ENCODE measurements at places on chromosomes 16 and 17. TPM values are rescaled to one million over a fixed set of nuclear protein-coding genes. Genes with fewer than 3 reads are reported as not detected.

DNA sequence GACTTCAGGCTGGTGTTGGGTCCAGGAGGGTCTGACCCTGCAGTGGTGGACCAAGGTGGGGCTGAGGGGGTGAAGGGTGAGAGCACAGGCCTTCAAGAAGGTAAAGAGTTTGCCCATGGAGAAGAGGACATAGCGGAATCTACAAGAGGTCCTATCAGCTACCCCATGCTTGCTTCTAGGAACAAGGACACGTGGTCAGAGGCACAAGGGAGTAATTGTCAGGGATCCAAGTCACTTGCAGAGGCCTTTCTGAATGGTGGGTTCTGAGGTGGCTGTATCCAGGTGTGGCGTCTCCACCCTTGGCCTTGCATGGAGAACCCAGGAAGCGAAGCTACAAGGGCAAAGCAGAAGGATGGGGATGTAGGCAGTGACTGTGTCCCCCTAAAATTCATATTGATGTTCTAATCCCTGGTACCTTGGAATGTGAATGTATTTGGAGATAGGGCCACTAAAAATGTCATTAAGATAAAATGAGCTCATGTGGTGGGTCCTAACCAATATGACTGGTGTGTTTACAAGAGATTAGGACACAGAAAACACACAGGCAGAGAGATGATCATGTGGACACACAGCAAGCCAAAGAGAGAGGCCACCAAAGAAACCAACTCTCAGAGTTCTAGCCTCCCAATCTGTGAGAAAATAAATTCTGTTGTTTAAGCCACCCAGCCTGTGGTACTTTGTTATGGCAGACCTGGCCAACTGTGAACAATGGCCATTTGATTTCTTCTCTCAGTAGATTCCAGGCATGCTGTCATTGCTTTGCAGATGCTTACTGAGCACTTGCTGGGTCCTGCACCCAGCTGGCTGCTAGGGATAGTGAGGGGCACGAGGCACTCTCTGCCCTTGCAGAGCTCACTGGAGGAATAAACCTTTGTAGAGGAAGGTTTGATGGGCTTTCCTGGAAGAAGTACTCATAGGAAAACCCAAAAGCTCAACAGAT is 75.8 kb downstream of the UTP18 start:
- H3K4me3 ChIP-seq: no peak overlapping the region
- H3K27ac ChIP-seq: no peak overlapping the region

DNA sequence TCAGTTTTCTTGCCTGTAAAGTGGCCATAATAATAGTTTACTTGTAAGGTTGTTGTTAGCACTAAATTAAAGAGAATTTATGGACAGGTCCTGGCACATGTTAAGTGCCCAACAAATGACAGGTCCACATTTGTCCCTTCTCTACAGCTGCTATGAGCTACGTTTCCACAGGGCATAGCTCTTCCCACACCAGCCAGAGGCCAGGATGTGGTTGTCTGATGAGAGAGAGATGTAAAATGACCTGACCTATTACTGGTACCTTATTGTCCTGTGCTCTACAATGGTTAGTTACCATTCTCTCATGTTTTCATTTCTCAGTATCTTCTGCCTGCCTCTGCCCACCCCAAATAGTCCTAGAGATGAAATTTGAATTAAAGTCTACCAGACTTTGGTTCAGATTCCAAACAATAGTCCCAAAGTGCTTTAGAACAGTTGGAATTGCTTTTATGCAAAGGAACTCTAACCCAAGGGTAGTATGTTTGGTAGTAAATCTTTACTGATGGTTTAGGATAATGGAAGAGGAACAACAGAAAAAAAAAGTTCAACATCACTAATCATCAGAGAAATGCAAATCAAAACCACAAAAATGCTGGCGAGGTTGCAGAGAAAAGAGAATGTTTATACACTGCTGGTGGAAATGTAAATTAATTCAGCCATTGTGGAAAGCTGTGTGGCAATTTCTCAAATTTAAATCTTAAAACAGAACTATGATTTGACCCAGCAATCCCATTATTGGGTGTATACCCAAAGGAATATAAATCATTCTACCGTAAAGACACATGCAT is 57.1 kb upstream of the ANKFN1 start:
- no peak for DNase-seq
- H3K27ac ChIP-seq: no peak overlapping the region
- H3K27me3 ChIP-seq: peaks cover 3% of the 10 kb centered on the region
- no peaks in the 10 kb centered on the region for H3K36me3 ChIP-seq
- H3K4me3 ChIP-seq: no peak overlapping the region

CSH1 gene
- total RNA-seq: not detected

DNA sequence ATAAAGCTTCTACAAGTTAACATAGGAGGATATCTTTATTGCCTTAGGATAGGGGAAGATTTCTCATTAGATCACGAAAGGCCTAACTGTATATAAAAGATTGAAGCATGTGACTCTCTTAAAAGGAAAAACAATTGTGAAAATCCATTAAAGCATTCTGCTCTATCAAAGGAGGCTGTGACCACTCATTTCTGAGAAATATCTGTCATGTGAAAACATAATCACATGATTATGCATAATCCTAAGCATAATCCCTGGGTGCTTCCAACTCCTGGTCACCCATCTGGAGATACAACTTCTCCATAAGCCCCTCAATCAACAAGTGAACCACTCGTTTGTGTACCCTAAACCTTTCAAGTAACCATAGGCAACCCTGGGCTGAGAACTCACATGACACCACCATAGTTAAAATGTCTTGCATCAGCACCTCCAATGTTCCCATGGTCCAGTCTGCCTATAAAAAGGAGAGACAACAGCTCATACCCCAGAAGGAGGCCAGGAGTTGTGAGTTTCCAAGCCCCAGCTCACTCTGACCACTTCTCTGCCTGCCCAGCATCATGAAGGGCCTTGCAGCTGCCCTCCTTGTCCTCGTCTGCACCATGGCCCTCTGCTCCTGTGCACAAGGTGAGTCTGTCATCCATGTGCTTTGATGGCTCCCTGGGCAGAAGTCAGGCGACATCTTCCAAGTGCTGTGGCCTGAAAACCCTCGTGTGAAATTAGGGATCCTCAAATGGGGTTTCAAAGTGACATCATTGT is at the start of gene CCL18:
TSS of gene CCL18 (plus strand) at position 487 of the 756 bp plus-strand sequence. CDS start at position 558, 71 bp downstream.
- H3K4me3 ChIP-seq: no peak within 1 kb of the TSS
- H3K4me1 ChIP-seq: no peaks in the 10 kb centered on the region

ENPP7 gene
- total RNA-seq: not detected

EIF4A3 gene
- 103 TPM for total RNA-seq

DNA sequence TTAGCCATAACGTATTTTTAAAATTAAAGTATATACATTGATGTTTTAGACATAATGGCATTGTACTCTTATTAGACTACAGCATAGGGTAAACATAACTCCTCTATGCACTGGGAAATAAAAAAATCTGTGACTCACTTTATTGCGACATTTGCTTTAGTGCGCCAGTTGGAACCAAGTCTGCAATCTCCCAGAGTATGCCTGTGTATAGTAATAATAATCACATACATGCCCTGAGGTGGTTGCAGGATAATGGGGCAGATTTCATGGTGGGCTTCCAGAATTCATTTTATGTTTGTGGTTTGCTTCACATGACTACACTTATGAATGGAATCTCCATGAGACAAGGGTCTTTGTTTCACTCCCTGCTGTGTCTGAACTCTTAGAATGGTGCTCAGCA is 66.9 kb upstream of the N4BP1 start:
- no peak overlapping the region for H3K4me3 ChIP-seq
- no peaks in the 10 kb centered on the region for H3K27me3 ChIP-seq
- no peaks in the 10 kb centered on the region for H3K36me3 ChIP-seq
- H3K27ac ChIP-seq: no peak overlapping the region
- no peaks in the 10 kb centered on the region for H3K4me1 ChIP-seq
- no peak for DNase-seq

MFSD6L gene
- 0.07 TPM for total RNA-seq

PLXDC1 gene
- 2.4 TPM for total RNA-seq

DNA sequence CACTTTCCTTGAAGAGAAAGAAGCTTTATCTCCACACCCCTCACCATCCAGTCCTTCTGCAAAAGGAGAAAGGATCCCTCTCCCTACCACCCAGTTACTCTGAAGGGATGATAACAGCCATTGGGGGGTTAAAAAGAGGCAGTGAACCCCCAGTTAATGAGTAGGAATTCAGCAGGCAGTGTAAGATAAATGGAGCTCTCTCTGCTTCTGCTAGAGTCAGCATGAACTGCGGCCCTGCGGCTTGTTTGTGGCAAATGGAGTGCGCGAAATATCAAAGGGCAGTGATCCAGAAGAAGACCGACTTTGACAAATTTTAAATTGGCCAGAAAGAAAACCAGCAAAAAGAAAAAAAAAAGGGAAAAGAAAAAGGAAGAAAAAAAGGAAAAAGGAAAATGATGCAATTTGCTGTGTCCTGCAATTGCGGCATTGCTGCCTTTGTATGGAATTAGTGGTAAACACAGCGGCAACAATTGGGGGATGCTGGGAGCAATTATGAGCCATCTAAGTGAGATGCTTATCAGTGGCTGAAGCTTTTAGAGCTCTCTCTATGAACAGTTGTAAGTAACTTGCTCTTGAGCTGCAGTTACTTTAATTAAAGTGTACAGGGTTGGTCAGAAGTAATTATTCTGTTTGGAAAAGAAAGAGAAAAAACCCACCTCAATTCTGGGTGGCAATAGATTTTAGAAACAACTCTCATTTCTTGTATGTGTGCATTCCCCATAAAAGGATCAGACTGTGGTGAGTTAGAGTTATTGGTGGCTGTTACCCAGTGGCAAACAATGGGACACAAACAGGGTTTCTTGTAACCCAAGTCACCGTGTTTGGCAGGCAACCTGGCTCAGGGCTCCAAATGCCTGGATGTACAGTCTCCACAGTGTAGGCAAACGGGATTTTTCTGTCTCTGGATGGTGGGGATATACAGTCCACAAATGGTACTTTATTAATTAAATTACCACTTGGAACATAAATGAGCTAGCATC is 161.3 kb downstream of the AATF start:
- H3K27me3 ChIP-seq: no peaks in the 10 kb centered on the region
- H3K27ac ChIP-seq: no peak overlapping the region
- H3K4me1 ChIP-seq: no peaks in the 10 kb centered on the region
- no peak overlapping the region for H3K4me3 ChIP-seq

- H3K27ac ChIP-seq: no peak overlapping the region
- H3K36me3 ChIP-seq: no peaks in the 10 kb centered on the region
- peak; percentile 2 for DNase-seq
- no peak overlapping the region for H3K4me3 ChIP-seq
These were observed 188.7 kb upstream of the GSE1 start for GRCh38 chr16:85424260-85425073.

DNA sequence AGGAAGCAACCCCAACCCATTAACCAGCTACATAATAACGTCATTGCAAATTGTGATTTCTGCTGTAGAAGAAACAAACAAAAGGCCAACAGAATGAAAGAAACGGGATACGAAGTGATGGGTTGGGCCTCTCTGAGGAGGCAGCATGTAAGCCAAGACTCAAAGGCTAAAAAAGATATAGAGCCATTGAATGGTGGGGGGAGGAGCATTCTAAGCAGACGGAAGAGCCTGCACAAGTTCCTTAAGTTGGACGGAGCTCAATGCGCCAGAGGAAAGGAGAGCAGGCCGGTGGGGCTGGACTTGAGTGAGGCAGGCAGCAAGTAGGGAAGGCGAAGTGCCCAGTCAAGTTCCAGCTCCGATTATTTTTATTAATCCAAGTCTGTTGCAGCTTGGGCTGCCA is 160.3 kb downstream of the SHISA9 start:
- no peak for DNase-seq
- no peak overlapping the region for H3K27ac ChIP-seq
- H3K36me3 ChIP-seq: no peaks in the 10 kb centered on the region
- peaks cover 2% of the 10 kb centered on the region for H3K27me3 ChIP-seq
- H3K4me1 ChIP-seq: no peaks in the 10 kb centered on the region

GRCh38 chr17:3727041-3727440 is 3.3 kb downstream of the HASPIN start:
- H3K36me3 ChIP-seq: peaks cover 46% of the 10 kb centered on the region
- H3K27ac ChIP-seq: peak overlapping the region; percentile 63
- H3K4me1 ChIP-seq: peaks cover 33% of the 10 kb centered on the region
- no peak for DNase-seq
- peak overlapping the region; percentile 19 for H3K4me3 ChIP-seq

DNA sequence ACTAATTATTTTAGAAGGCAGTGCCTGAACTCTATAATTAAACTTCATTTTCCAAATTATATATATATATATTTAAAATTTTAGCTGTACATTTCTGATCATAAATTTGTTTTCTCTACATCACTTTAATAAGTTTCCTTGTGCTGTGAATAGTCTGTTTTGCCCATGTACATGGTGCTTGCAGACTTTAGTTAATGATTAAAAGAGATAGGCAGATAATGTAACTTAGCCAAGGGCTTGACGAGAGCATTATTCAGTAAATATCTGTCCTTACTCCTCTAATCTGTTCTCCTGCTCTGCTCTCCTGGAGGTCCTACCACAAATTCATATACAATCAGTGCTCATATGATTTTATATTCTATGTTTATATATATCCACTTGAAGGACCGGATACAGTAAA is 595.2 kb upstream of the KIF2B start:
- no peaks in the 10 kb centered on the region for H3K27me3 ChIP-seq
- DNase-seq: no peak
- H3K4me3 ChIP-seq: no peak overlapping the region
- H3K4me1 ChIP-seq: no peaks in the 10 kb centered on the region

- H3K27me3 ChIP-seq: peaks cover 15% of the 10 kb centered on the region
- H3K4me3 ChIP-seq: no peak overlapping the region
- no peak overlapping the region for H3K27ac ChIP-seq
- peaks cover 77% of the 10 kb centered on the region for H3K4me1 ChIP-seq
- H3K36me3 ChIP-seq: no peaks in the 10 kb centered on the region
- no peak for DNase-seq
These were observed 6.8 kb downstream of the NOG start for GRCh38 chr17:56600256-56600655.

DNAJA3 gene
- 102 TPM for total RNA-seq

GRCh38 chr16:61831351-61831917 is 204.8 kb downstream of the CDH8 start:
- no peaks in the 10 kb centered on the region for H3K36me3 ChIP-seq
- no peaks in the 10 kb centered on the region for H3K4me1 ChIP-seq
- H3K4me3 ChIP-seq: no peak overlapping the region
- no peak overlapping the region for H3K27ac ChIP-seq
- H3K27me3 ChIP-seq: no peaks in the 10 kb centered on the region
- DNase-seq: no peak

UTS2R gene
- not detected for total RNA-seq

- H3K4me1 ChIP-seq: no peaks in the 10 kb centered on the region
- peaks cover 8% of the 10 kb centered on the region for H3K27me3 ChIP-seq
- no peak overlapping the region for H3K4me3 ChIP-seq
- peak; percentile 67 for DNase-seq
- no peaks in the 10 kb centered on the region for H3K36me3 ChIP-seq
- no peak overlapping the region for H3K27ac ChIP-seq
These were observed 140.0 kb downstream of the CHD9NB start for GRCh38 chr16:52912565-52913173.

GRCh38 chr16:88505405-88506082 is 52.5 kb downstream of the ZFPM1 start:
- no peaks in the 10 kb centered on the region for H3K4me1 ChIP-seq
- H3K36me3 ChIP-seq: no peaks in the 10 kb centered on the region
- no peaks in the 10 kb centered on the region for H3K27me3 ChIP-seq
- H3K27ac ChIP-seq: no peak overlapping the region
- no peak overlapping the region for H3K4me3 ChIP-seq

CBFA2T3 gene
- 0.30 TPM for total RNA-seq

All from activated CD4-positive, alpha-beta T cell treated with anti-CD3 and anti-CD28 coated beads for 36 hours (primary cell).